G401 (cell line): ENCODE measurements at places on chromosomes 6 and 20.
A peak's percentile ranks its signal among the peaks of the same experiment; 100 is the strongest.

GRCh38 chr6:100595456-100595855, 130.7 kb upstream of the SIM1 start:
- DNase-seq = no peak

DNA sequence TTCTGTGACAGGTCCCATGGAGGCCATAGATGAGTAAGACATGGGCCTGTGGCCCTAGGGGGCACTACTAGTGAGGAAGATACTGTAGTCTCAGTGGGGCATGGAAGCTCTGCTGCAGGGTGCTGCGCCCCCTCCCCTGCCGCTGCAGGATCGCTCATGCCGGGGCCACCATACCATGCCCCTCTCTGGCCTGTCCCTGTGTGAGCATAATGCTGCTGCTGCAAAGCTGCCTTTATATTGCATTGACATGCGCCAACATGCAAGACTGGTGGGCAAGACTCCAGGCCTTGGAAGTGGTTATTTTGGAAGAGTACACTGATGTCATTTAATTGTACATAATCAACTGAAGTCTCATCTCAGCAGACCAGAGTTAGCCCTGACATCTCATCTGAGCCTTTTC, 60.0 kb downstream of the TOX2 start:
- DNase-seq = no peak

- DNase-seq = peak; percentile 82
Observed at GRCh38 chr6:46781478-46782378, 11.5 kb upstream of the MEP1A start.

DNA sequence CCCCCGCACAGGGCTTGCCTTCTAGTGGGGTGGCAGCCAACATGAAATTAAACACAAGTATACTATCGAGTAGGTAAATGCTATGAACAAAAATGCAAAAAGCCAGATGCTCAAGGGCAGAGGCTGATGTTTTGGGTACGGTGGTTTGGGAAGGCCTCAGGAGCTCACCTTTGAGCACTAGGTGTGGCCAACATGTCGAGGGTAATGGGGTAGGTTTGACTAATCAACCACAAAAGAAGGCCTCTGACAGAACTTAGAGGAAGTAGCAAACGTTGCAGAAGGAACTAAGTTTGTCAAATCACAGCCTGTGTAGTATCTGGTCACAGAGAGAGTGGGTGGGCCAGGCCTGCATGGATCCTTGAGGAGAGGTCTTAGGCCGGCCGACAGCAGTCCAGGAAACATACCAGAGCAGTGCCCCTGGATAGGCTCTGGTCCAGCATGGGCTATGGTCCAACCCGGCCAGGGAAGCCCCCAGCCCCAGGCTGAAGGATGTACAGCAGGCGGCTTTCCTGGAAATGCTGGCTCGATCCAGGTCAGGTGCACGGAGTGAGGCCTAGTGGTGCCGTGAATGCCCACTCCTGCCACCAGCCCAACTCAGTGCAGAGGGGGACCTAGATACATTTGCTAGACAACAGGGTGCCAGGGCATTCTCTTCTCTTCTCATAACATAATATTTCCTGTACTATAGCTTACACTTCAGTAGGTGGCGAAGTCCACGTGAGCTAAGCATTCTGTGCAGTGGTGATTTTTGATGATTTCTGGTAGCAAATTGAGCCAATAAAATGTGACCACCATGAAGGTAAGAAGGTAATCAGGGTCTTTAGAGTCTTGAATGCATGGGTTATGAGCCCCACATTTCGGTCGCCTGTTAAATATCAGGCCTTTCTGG, 56.3 kb upstream of the CD93 start:
- DNase-seq = no peak

- DNase-seq = no peak
Observed at GRCh38 chr20:37669062-37669772, 24.6 kb upstream of the CTNNBL1 start.

GRCh38 chr6:56297022-56297989, 49.9 kb upstream of the COL21A1 start:
- no peak for DNase-seq

DNA sequence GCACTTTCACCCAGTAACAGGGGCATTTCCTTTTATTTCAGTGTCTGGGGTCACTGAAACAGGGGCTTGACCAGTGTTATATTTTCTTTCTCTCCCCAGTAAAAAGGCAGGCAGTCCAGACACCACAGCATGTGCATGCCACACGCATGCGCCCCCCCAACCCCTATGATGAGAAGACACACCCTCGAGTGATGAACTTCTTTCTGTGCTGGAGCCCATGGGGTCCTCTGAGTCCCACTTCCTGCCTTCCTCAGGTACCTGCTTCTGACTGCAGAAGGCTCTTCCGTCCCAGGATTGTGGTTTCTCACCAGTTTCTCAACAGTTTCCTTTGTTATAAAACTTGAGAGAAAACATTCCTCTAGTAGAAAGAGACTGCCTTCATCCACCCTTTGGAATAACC, 45.7 kb upstream of the TMEM181 start:
- DNase-seq = no peak

DNA sequence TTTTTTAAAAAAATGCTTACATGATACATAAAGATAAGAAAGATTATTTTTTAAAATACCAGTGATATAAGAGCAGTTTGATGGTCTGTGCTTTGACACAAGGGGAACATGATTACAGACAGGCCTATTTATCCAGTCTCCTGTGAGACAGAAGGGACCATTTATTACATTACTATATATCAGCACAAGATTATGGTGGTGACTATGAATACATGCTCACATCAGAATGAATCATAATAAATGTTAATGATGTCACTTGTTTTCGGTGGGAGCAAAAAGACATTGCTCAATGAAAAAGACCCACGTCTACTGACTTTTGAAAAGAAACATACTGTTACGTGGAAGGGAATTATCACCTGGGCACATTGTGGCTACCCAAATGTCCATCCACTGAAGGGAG, 455.1 kb downstream of the CDC5L start:
- no peak for DNase-seq

GRCh38 chr6:111342913-111343312, 140.1 kb downstream of the REV3L start:
- DNase-seq = no peak

DNA sequence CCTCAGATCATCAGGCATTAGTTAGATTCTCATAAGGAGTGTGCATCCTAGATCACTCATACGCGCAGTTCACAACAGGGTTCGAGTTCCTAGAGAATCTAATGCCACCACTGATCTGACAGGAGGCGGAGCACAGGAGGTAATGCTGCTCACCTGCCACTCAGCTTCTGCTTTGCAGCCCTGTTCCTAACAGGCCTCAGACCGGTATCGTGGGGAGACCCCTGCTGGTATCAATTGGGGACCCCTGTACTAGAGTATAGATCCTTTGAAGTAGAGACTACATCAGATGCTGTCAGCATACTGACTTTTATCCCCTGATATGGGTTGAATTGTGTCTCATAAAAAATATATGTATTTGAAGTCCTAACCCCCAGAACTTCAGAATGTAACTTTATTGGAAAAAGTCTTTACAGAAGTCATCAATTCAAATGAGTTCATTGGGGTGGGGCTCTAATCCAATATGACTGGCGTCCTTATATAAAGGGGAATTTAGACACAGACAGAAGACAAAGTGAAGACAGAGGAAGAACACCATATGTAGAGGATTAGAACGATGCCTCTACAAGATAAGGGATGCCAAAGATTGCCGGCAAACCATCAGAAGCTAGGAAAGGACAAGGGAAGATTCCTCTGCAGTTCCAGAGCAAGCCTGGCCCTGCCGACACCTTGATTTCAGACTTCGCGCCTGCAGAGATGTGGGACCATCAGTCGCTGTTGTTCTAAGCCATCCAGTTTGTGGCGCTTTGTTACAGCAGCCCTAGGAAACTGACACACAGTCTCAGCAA, 104.4 kb upstream of the BTBD3 start:
- no peak for DNase-seq

DNA sequence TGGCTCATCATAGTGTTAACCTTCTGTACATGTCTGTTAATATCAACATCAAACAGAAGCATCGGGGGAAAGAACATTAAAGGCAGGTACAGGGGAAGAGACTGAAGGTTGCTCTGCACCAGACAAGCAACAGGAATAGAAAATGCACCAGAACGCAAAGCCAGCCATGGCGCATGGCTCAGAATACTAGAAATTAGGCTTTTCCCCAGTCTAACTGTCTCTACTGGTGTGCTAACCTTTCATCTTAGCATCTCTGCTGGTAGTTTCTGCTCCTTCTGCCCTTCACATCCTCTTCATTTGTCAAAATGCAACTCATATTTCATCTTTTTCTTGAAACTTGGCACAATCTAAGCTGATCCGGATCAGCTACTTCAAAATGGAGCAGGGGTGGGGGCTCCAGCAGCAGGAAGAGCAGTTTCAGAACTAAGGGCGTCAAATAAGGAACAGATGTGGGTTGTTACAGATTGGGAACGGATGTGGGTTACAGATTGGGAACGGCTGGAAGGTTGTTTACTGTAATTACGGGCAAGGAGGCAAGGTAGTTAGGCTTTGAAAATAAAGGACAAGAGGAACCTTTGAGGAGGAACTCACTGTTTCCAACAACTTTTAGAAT, 13.1 kb upstream of the RNASET2 start:
- DNase-seq = no peak

DNA sequence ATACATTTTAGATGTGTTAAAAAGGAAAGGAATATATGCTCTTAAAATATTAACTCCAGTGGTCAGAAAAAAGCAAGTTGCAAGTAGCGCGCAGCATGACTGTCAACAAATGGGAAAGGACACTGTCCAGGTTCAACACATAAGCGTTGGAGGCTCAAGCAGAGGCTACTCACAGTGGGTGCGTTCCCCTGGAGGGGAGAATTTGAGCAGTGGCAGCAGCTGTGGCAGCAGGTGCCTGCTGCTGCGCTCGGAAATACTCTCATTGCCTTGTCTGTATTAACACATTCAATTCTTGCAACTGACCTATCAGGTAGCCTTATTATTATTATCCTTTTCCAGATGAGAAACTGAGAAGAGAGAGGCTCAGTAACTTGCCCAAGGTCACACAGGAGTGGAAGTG, 21.9 kb upstream of the CCN6 start:
- no peak for DNase-seq

- no peak for DNase-seq
Observed at GRCh38 chr6:113848811-113849210, 8.3 kb upstream of the MARCKS start.

DNA sequence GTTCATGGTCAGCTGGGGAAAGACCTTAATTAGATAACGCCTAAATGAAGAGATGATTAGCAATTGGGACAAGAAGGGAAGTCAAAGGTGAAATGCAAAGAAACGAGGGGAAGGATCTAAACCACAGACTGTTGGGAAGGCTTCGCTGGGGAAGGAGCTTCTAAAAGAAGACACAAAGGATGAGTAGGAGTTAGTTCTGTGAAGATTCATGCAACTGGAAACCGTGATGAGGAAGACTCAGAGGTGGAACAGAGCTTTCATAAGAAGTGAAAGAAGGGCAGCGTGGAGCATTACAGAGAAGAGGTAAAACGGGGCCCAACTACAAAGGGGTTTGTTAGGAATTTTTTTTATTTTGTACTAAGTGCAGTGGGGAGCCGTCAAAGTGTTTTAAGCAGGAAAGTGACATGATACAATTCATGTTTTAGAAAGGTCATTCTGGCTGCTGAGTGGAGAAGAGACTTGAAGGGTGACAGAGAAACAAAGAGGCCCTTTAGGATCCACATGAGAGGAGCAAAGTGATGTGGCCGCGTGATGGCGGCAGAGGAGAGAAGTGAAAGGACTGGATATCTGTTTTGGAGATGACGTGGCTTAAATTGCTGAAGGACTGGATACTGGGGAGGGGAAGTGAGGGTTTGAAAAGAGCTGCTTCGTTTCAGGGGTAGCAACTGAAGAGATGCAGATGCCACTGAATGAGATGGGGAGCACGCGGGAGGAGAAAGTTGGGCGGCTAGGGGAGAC, 33.6 kb downstream of the TTI1 start:
- DNase-seq = no peak

- DNase-seq = no peak
Observed at GRCh38 chr6:53945765-53946407, 151.1 kb downstream of the LRRC1 start.

GRCh38 chr6:76885861-76886301, 577.4 kb downstream of the HTR1B start:
- no peak for DNase-seq

GRCh38 chr6:37168163-37168758, 1.7 kb upstream of the PIM1 start:
- no peak for DNase-seq

DNA sequence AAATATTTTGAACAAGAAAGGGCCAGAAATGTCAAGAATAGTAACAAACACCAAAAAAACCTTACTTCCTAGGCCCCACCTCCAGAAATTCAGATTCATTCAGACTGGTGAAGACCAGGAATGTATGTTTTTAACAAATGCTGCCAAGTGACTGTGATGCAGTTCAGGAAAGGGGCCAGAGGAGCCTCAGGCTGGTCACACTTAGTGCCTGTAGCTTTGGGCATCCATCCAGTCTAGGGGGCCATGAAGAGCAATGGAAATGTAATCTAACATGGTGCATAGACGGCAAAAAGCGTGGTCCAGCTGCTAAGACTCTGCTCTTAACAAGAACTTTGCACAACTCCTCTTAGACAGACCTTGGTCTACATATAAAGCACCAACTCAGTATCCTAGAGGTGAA, 7.1 kb downstream of the GJA1 start:
- no peak for DNase-seq

GRCh38 chr20:4545526-4545925, 176.2 kb upstream of the PRND start:
- no peak for DNase-seq

DNA sequence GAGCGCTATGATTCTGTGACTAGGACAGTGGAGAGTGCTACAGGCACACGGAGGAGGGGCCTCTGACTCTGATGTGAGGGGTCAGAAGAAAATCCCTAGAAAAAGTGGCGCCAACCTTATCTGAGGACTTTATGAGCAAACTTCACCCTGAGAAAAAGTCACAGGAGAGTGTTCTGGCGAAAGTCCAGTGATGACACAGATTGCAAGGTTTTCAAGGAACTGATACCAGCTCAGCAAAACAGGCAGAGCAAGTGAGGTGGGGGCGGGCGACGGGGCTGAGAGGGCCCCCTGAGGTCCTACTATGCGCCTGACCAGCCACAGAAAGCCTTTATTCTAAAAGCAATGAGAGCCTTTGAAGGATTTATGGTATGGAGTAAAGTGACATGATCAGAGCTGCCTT, 73.3 kb downstream of the SLC22A23 start:
- peak; percentile 22 for DNase-seq

DNA sequence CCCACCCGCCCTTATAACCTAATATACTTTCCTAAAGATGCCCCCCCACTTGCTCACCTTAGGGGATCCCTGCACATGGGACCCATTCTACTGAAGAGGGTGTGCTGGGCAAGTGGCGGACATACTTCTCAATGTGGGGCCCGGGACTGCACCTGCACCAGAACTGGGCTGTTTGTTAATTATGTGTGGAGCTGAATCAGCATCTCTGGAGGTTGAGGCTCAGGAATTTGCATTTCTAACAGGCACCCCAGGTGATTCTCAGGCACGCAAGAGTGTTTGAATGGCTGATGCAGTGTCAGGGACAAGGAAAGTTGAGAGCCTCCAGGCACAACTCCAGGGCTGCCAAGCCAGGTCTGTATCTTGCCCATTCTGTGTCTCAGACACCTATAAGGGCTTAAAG, 8.9 kb upstream of the PTPRT start:
- no peak for DNase-seq

GRCh38 chr6:106308985-106309384, 16.6 kb downstream of the ATG5 start:
- no peak for DNase-seq

GRCh38 chr6:90079560-90080490, 185.6 kb downstream of the GJA10 start:
- DNase-seq = no peak

- DNase-seq = no peak
Observed at GRCh38 chr6:110181131-110182030, 1.2 kb downstream of the CDC40 start.
